ENCODE measurements at places on chromosomes 16 and 17.

DNA sequence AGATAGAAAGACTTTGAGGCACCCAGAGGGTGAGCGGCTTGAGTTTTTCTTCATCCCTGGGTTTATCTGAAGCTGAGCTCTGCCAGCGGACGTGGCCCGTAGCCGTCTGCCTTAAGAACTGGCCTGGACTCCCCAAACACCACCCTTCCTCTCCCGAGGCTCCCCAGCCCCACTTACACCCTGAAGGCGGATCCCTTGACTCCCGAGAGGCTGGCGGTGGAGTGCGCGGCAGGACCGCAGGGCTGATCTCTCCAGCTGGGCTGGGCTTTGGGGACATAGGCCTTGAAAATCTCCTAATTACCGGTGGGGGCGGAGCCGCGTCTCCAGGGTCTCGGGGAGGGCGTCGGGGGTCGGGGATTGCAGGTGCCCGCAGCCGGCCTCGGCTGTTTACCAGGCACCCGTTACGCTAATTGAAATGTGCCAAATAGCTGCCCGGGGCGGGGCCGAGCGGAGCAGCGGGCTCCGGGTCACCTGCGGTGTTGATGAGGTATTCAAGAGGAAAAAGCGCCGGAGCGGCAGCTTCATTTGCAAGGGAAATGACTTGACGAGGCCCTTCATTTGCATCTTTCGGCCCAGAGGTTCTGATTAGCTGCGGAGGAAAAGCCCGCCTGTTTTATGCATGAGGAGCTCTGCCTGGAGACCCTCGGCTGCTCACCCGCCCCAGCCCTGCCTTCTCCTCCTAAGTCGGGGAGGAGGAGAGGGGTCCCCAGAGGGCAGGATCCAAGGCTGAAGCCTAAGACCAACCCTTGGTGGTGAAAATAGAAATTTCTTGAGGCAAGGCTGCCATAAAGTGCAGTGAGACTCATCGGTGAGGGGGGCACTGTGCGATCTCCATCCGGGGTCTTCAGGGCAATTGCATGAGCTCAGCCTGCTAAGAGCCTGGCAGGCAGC is 100.7 kb downstream of the MGAT5B start:
- peak; percentile 81 for DNase-seq

DNA sequence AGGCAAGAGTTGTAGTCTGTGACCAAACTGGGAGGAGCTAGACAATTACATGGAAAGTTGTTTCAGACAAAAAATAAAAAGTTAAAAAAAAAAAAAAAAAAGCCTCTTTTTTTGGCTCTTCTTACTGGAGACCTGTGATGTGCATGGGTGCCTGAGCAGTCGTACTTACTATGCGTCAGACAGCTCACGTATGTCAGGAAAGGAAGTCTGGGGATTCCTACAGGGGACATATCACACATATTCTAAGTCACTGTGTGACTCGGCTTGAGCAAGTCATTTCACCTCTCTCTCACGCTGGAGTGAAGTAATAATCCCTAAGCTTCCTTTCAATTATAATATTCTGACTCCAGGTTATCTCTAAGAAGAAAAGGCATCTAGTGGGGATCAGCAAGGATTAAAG is 6.0 kb downstream of the SLFN14 start:
- no peak for DNase-seq

- no peak for DNase-seq
Observed at GRCh38 chr16:10957771-10958482, 13.6 kb downstream of the CLEC16A start.

DNA sequence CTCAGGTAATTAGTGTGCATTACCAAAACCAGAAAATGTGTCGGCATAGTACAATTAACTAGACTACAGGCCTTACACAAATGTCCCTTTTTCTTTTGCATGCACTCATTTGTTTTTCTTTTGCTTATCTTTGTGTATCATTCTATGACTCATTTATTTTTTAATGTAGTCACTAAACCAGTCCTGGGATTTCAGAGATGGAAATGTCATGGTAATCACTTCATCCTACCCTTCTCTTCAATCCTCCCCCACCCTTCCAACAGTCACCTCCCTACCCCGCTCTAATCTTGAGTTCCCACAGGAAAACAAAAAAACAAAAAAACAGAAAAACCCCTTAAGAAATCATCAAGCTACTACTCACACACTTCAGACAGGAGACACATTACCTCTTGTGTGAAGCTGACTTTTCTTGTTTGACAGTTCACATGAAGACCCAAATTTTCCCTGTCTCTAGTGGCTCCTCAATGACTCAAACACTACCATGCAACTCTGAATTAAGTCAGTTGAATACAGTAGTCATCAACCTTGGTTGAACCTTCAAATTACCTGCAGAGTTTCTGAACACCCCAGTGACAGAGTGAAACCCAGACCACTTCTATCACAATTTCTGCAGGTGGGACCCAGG is 242.4 kb upstream of the SALL1 start:
- DNase-seq: no peak

GRCh38 chr16:22270525-22270924 is 26.7 kb upstream of the POLR3E start:
- DNase-seq: no peak

GRCh38 chr16:85379041-85380001 is 233.8 kb upstream of the GSE1 start:
- DNase-seq: no peak

Data from posterior cingulate gyrus (tissue), 11 donors.